Neuronal stem cell (in vitro differentiated cells): ENCODE measurements at places on chromosomes 5 and 9.

DNA sequence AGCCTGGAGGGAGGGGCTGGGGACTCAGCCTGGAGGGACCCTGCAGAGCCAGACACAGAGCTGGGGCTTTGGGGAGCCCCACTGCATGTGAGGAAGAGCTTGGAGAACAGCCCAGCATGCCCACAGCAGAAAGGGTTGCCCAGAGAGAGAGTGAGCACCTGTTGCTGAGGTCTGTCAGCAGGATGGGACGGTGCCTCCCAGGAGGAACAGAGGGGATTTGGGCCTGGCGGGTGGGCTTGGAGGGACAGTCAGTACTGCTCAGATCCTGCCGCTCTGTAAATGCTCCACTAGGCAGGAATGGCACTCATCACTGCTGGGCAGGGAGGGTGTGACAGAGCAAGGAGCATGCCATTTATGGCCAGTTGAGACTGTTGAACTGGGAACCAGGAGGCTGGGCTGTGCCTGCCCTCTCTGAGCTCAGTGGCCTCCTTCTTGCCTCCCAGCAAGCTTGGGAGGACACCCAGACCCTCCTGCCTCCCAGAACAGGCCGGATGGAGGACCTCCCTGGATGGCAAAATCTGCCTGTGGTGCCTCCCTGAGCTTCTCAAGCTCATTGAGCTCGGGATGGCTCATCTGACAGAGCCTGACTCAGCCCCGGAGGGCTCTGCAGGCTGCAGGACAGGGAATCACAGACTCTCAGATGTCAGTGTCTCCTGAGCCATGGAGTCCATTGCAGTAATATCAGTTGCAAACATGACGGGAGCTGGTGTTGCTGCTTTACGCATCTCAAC, 786 bp upstream of the HRCT1 start:
- DNase-seq: no peak

GRCh38 chr9:97039514-97039860, 545 bp upstream of the CTSV start:
- DNase-seq: no peak

- DNase-seq: no peak
Observed at GRCh38 chr5:149961186-149961685, 678 bp downstream of the SLC26A2 start.

- DNase-seq: no peak
Observed at GRCh38 chr5:96814041-96814440, 6.3 kb upstream of the ERAP1 start.
